ENCODE measurements at places on chromosomes 11 and 22.

GRCh38 chr11:83773950-83774880 lies 488.0 kb upstream of the CCDC90B start:
- no peak for DNase-seq

GRCh38 chr11:58561394-58562098 lies 14.1 kb downstream of the LPXN start:
- DNase-seq: no peak

DNA sequence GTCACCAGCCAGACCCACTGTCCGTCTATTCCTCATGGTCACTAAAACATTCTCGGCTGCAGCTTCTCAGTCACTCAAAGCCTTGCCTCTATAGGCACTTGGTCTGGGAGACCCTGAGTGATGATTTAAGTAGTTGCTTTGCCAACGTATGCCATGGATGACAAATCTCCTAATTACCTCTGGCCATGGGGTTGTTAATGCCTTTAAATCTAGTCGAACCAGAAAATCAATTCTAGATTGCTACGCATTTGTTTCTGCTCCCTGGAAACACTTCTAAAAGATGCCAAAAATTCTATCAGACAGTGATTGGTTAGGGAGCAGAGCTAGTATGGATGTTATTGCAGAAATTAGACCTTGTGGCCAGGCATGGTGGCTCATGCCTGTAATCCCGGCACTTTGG lies 57.0 kb upstream of the RTL6 start:
- no peak for DNase-seq

DNA sequence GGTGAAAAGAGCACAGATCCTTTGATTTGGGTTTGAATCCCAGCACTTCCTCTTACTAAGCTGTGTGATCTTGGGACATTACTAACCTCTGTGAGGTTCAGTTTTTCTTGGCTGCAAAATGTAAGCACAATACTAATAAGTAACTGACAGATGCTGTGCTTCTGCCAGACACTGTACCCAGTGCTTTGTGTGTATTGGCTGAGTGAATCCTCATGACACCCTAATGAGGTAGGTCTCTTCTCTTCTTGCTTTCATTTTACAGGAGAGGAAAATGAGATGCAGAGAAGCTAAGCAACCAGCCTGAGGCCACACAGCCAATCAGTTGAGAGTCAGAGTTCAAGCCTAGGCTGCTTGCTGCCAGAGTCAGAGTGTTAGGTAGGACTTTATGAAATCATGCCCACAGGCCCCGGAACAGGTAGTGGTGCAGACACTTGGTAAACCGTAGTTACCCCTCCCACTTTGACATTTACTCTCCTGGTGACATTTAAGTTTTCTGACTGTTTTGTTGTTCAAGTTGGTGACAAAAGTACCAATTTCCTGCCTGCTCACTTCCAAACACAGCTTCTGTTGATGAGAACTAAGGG lies 21.2 kb downstream of the PTPRJ start:
- no peak for DNase-seq

DNA sequence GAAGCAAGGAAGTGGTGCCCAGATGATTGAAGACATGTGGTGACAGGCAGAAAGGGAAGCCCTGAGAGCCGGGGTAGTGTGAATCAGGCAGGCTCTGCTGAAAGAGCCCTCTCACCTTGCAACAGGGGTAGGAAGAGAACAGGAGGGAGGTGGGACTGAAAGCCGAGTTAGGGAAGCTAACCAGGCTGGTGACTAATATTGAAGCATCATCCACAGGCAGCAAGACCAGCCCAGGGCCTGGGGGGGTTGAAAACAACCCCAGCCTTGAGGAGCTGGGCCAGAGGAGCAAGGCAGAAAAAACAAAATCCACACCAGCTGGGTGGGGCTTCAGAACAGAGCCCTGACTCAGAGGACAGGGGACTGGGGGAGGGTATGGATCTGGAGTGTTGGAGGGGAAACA lies 35.0 kb upstream of the CRTAM start:
- DNase-seq: no peak

DNA sequence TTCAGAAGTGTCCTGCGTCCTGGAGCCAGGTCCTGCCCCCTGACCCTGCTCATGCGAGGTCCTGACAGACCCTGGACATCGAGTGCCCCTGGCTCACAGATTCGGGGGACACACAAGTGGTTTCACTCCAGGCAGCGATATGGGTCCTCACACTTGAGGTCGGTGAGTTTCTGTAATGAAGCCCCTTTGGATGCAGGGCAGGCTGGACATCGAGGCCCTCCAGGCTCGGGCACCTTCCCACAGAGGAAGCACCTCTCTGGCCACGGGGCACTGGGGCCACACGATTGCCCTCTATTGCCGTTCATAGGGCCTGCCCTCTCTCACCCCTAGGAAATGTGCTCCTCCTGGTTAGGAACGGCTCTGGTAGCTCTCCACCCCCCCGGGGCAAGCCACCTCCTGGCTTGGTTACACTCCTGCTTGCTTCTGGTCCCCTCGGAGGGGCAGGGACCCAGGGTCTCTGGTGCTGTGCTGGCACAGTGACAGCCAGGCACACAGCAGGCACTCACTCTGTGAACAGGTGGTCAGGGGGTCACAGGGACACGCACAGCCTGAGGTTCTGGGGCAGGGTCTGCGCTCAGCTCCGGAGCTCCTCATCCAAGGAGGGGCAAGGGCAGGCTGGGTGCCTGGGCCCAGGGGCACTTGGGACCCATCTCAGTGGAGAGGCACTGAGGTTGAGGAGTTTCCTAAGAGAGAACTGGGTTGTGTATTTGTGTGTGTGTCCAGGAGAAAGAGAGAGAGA lies 907.7 kb downstream of the BRD1 start:
- no peak for DNase-seq

GRCh38 chr11:35413598-35413997 lies 5.8 kb downstream of the SLC1A2 start:
- DNase-seq: no peak

DNA sequence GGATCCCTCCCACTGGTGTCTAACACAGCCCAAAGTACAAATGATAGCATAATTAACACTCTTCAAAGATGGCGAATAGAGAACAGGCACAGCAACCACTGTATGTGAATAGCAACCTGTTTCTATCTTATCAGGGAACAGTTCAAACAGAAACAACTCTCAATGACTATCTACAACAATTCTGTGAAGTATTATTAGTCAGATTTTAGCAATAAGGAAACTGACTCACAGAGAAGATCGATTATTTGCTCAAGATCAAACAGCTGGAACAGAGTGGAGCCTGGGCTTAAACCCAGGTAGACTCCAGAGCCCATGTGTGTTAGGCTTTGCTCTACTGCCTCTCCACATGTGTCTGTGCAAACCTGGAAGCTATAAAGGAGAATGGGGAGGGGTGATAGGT lies 88.7 kb downstream of the C11orf58 start:
- no peak for DNase-seq

- DNase-seq: no peak
Measured at GRCh38 chr22:39522567-39523300, 2.4 kb downstream of the ATF4 start.

DNA sequence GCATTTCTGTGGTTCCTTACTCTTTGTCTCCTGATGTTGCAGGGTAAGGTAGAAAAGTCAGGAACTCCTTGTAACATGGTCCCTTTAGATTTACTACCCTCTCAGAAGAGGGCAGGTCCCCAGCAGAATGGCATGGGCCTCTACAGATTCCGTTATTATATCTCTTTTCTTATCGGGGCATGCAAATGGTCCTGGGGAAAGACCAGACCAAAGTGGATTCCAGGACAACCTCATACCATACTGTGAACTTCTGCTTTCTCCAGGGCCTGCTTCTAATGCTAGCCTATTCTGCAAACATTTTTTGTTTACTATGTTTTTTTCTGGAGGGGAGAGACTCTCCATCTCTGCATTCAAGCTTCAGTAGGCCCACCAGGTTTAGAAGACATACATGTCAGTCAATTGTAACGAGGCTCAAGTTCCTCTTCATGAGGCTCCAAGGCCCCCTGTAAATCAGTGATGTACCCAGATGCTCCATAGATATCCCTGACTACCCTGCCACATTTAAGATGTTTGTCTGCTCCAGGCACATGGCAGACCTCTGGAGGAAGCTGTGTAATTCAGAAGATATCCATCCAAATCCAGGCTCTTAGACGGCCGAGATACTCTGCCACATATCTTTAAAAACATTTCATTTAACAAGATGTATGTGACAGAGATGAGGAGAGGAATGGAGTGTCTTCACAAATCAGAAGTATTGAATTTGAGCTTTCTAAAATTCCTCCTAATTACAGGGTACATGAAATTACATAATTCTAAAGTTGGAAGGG lies 8.5 kb upstream of the ME3 start:
- no peak for DNase-seq

GRCh38 chr22:30920407-30920806 lies 48.2 kb downstream of the MORC2 start:
- DNase-seq: no peak

DNA sequence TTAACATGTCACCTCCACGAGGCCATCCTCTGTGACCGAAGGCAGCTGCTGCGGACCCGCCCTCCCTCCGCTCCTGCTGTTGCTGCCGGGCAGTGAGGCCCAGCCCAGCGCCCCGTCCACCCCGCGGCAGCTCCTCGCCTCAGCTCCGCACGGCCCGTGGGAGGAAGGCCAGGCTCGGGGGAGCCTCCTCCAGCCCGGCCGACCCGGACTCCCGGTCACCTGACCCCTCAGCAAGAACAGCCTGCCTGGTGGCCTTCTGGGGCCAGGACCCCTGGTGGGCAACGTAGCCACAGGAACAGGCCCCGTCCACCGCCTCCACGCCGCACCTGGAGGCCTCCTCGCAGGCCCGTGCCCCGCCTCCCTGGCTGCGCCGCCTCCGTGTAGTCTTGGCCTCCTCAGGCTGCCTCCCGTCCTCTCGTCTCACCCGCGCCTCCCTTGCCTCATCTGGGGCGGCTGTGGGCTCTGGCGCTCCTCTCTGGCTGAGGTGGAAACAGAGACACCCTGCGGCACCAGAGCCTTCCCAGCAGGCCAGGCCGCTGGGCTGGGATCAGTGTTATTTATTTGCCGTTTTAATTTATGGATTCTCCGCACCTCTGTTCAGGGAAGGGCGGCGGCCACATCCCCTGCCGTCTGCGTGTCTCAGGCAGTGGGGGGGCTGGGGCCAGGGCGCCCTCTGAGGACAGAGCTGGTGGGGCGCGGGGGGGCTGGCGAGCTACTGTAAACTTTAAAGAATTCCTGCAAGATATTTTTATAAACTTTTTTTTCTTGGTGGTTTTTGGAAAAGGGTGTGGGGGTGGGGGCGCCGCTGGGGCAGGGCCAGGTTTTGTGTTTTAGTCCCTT lies 25.4 kb downstream of the MOB2 start:
- DNase-seq: no peak

DNA sequence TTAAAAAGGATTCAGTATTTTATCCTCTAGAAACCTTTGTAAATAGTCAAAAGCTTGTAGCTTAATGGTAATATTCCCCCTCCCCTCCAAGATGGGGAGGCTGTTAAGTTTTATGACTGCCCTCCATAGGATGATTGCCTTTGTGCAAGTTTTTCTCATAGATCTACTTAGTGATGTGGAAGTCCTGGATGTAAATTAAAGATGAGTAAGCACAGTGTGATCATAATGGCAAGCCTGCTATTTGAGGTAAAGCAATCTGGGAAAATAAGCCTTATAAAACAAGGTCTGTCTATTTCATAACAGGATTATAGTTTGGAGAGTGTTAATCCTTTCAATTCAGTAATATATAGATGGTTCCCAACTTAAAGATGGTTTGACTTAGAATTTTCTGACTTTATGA lies 216.3 kb downstream of the DDX10 start:
- no peak for DNase-seq

DNA sequence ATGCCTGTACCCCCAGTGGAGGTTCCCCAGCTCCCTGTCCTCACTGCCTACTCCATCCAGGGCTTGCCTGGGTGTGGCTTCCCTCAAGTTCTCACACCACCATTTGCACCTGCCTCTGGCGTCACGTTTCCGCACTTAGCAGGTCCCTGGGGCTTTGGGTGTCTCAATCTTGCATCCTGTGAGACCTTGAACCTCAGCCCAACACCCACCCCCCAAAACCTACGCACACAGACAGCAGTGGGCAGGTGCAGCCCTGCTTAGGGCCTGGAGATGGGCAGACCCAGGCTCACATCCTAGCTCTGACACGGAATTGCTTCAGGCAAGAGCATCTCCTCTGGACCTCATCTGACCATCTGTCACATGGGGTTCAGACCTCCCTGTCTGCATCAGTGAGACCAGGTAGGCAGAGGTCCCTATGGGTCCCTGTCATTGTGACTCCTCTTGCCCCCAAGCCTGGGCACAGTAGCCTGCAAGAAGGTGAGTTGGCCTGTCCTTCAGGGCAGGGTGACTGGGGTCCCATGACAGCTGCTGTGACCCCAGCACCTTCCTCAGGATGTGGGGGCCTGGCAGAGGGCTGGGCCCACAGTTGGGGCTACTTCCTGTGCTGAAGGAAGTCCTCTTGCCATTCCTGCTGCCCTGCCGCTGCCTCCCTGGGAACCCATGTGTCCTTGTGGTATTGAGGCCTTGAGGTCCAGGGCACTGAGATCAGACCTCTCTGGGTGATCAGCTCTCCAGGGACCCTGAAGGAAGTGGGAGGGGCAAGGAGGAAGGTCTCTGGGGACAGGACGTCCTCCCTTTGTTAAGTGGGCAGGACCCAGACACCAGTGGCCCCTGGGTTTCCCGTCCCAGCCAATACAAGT lies 2.0 kb downstream of the SIPA1 start:
- no peak for DNase-seq

- no peak for DNase-seq
Measured at GRCh38 chr22:45150139-45150538, 13.6 kb upstream of the NUP50 start.

- no peak for DNase-seq
Measured at GRCh38 chr22:38083931-38084631, at the start of gene SLC16A8. Gene SLC16A8 (minus strand): TSS chr22:38084184. CDS start chr22:38082873, 1,311 bp downstream.

GRCh38 chr22:20565079-20565734 lies 57.8 kb downstream of the MED15 start:
- DNase-seq: no peak

- no peak for DNase-seq
Measured at GRCh38 chr11:101429703-101430540, 153.9 kb downstream of the TRPC6 start.

DNA sequence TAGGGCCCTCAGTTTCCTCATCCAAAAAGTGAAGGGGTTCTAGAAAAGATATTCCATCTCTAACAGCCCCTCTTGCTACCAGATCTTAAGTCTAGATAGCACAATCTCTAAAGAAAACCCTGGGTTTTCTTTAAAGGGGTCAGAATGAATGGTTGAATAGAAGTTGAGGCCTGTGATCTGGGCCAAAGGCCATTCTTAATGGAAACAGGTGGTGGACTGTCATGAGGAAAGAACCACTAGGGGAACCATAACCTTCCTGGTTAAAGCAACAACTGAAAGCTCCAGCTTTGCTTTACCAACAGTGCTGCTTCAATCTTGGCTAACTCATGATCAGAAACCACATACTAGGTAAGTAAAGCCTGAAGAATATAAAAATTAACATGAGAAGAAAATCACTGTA lies 1.8 kb downstream of the CELF1 start:
- DNase-seq: no peak

- no peak for DNase-seq
Measured at GRCh38 chr11:23711981-23712380, 784.9 kb upstream of the LUZP2 start.

GRCh38 chr11:104999721-105000120 lies 23.2 kb downstream of the CASP5 start:
- no peak for DNase-seq

DNA sequence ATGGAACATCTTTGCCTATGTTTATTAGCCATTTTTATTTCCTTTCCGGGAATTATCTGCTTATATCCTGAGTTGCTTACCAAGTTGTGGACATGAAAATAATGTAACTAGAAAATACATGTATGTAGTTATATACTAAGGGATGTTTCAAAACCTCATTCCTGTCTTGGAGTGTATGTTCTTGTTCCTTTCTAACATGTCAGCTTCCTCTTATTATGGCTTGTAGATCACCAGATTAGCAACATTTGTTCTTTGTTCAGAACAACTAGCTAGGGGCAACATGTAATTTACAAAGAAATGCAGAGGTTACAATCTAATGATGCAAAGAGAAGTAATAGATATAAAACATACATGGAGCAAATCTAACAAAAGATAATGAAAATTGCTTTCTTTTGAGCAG lies 13.1 kb upstream of the TMEM123 start:
- no peak for DNase-seq

Data from NCI-H748 treated with DMSO at 0.1 percent for 48 hours (cell line).